Peyer's patch (tissue), 4 donors: ENCODE measurements at places on chromosomes 16 and 17. TPM values are rescaled to one million over a fixed set of nuclear protein-coding genes. Genes with fewer than 3 reads are reported as not detected.

The ZP2 gene
- 2.3 TPM for total RNA-seq

The DRC7 gene
- total RNA-seq: not detected

The CD300H gene
- not detected for total RNA-seq

The ZNF785 gene
- 55.0 TPM for total RNA-seq

The PERCC1 gene
- total RNA-seq: not detected

The ZDHHC1 gene
- 6.6 TPM for total RNA-seq

The ST6GALNAC2 gene
- 0.94 TPM for total RNA-seq

The DPEP3 gene
- not detected for total RNA-seq

The AMZ2 gene
- 18.0 TPM for total RNA-seq

The ESRP2 gene
- 44.0 TPM for total RNA-seq

The KRT25 gene
- not detected for total RNA-seq

The ZC3H7A gene
- total RNA-seq: 54.9 TPM

The DBNDD1 gene
- total RNA-seq: 3.3 TPM

The CD300LG gene
- total RNA-seq: not detected

The TEKT1 gene
- total RNA-seq: not detected

The NPW gene
- total RNA-seq: 2.8 TPM

The PPP1R27 gene
- total RNA-seq: not detected

The CHRNB1 gene
- total RNA-seq: 4.0 TPM

The ZKSCAN2 gene
- 2.6 TPM for total RNA-seq

The KIF19 gene
- total RNA-seq: 31.4 TPM

The DHRS7C gene
- total RNA-seq: not detected

The GSG1L2 gene
- total RNA-seq: not detected

The TPSB2 gene
- total RNA-seq: 65.2 TPM

The C1QTNF8 gene
- total RNA-seq: not detected

The GNG13 gene
- total RNA-seq: not detected

The RNF167 gene
- total RNA-seq: 92.1 TPM

The TVP23B gene
- 31.9 TPM for total RNA-seq

The CHST4 gene
- total RNA-seq: not detected

The EXOC3L1 gene
- 4.1 TPM for total RNA-seq

The ABCC3 gene
- total RNA-seq: 190 TPM

The BCO1 gene
- 9.1 TPM for total RNA-seq

The SOX8 gene
- total RNA-seq: 3.3 TPM

The CHTF8 gene
- total RNA-seq: 53.9 TPM

The ITGAL gene
- 11.9 TPM for total RNA-seq

The BICDL2 gene
- total RNA-seq: 81.8 TPM

The TNS4 gene
- total RNA-seq: 2.5 TPM

The GRB7 gene
- 20.0 TPM for total RNA-seq

The PMP22 gene
- total RNA-seq: 346 TPM

The VMP1 gene
- 324 TPM for total RNA-seq

The COQ7 gene
- total RNA-seq: 20.8 TPM

The CCL8 gene
- not detected for total RNA-seq

The COPZ2 gene
- total RNA-seq: 27.2 TPM

The TBX2 gene
- total RNA-seq: 8.5 TPM

The MTMR4 gene
- 89.5 TPM for total RNA-seq

The DYNLL2 gene
- total RNA-seq: 23.9 TPM

The RAD51D gene
- 18.2 TPM for total RNA-seq

The TAT gene
- 2.4 TPM for total RNA-seq

The KRTAP4-3 gene
- total RNA-seq: not detected

The GLG1 gene
- total RNA-seq: 105 TPM

The EVPL gene
- 75.7 TPM for total RNA-seq

The TRAF4 gene
- total RNA-seq: 228 TPM

The LRRC45 gene
- total RNA-seq: 24.1 TPM

The C16orf86 gene
- 6.6 TPM for total RNA-seq

The CALB2 gene
- 5.5 TPM for total RNA-seq

The SUMO2 gene
- 41.3 TPM for total RNA-seq

The FOXC2 gene
- 1.5 TPM for total RNA-seq

The EPX gene
- total RNA-seq: not detected
